ENCODE measurements at places on chromosomes 7 and 10.

DNA sequence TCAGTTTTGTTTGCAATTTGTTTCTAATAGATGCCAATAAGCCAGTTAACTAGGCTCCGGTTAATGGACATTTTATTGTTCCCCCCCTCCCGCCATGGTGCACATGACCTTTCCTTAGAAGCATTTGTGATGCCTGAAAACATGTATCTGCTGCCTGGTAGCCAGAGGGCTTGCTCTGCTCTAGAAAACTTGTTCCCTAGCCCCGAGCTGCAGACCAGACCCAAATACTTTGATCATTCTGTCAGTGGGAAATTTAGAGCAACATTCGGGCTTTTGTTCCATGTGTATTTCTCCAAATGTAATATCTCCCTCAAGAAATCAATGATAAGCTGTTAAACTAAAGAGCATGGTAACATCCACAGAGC, 104.7 kb downstream of the EVX1 start:
- DNase-seq = no peak

DNA sequence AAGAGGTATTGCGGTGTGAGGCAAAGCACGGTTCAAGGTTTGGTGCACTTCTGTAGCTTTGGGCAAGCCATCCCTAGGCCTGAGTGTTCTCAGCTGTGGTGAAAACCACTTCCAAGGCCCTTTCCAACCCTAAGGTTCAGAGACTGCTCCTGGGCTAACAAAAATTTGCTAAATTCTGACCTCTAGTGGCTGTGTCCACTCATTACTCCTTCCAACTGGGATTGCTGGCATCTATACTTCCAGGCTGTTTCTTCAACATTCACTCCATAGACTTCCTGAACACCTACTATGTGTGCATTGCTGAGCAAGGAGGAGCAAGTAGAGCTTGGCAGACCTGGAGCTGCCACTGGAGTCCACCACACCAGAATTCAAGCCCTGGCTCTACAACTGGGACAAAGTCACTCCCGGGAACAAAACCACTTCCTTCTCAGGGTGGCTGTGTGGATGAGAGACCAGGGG, 29.3 kb upstream of the SH3PXD2A start:
- no peak for DNase-seq

GRCh38 chr7:44072364-44073231, 7.2 kb upstream of the PGAM2 start:
- peak; percentile 76 for DNase-seq

GRCh38 chr10:127011174-127011573, 105.9 kb downstream of the DOCK1 start:
- DNase-seq = no peak

- DNase-seq = peak; percentile 85
These were observed 25.1 kb upstream of the GHRHR start for GRCh38 chr7:30938435-30939316.

DNA sequence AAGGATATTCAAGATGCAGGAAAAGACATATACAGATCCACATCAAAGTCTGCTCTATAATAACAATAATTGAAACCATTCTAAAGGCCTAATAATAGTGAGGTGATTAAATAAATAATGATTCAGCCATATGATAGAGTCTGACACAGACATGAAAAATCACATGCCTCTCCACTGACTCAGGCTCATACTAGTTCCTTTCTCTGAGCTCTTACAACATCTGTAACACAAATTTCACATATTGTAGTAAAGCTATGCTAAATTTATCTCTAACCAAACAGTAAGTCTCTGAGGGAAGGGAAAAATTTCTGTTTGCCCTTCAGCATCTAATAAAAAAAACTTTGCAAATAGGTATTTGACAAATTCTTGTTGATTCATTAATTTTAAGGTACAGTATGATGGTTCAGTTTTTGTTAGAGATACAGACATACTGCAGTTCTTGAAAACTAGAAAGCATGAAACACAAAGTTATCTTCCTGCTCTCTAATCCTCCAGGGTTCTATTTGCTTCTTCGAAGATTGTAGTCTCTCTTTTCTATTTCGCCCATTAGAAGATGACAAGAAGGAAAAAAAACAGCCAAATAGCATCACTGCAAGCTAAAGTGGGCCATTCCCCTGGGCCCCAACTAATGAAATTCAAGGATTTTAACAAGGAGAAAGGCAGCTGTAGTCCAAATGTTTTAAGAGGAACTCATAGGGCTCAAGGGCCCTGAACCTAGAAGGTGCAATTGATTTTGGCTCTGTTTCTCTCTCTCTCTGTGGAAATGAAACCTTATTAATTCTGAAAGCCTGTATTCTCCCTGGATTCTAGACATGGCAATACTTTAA, 53.9 kb downstream of the CUBN start:
- DNase-seq = no peak

- no peak for DNase-seq
These were observed 165.5 kb downstream of the MDFIC start for GRCh38 chr7:115087437-115087836.

GRCh38 chr7:95476904-95477594, 8.7 kb upstream of the ASB4 start:
- peak; percentile 62 for DNase-seq

GRCh38 chr7:159250471-159250870, 105.8 kb upstream of the VIPR2 start:
- DNase-seq = no peak

GRCh38 chr7:128017862-128018845, 13.1 kb downstream of the LRRC4 start:
- no peak for DNase-seq

DNA sequence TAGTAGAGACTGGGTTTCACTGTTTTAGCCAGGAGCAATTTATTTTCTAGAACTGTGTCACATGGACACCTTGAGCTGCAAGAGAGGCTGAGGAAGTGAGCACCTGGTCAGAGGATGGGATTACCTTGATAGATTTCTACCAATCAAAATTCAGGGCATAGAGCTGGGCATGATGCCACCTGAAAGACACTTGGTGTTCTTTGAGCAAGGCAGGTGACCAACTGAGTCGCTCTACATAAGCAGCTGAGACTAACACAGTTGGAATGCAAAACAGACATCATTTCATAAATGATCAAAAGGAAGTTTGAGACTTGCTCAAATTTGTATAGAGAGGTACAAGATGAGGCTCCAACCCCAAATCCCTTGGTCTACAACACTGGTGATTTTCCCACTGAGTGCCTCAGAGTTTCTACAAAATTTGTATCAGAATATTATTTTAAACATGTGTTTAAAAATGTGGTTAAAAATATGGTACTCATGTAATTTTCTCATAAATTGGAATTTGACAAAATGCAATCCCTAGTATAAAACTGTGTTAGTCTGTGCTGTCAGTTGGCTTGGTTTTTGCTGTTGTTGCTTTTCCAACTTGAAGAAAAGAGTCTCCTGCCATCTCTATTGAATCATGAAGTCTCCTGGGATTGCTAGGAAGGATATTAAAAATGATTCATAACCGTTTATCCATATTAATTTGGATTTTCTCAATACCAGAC, 156.4 kb upstream of the MDFIC start:
- no peak for DNase-seq

- DNase-seq = no peak
These were observed 81.9 kb upstream of the PRKG1 start for GRCh38 chr10:50992356-50992901.
